Omental fat pad (tissue), 4 donors: ENCODE measurements at places on chromosomes 3 and 15.

- no peak for DNase-seq
Measured at GRCh38 chr3:12518261-12519028, 26.9 kb downstream of the MKRN2OS start.

GRCh38 chr3:132354916-132355702, 37.9 kb downstream of the ACP3 start:
- DNase-seq: no peak

DNA sequence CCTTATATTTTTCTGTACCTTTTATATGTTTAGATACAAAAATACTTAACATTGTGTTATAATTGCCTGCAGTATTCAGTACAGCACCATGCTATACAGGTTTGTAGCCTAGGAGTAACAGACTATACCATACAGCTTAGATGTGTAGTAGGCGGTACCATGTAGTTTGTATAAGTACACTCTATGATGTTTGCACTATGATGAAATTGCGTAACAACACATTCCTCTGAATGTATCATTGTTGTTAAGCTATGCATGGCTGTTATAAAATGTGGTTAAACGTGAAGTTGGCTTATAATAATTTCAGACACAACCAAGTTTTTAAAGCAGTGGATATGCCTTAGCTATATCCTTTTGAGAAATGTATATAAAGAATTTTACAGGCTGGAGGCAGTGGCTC, 328.3 kb downstream of the PLCL2 start:
- no peak for DNase-seq

DNA sequence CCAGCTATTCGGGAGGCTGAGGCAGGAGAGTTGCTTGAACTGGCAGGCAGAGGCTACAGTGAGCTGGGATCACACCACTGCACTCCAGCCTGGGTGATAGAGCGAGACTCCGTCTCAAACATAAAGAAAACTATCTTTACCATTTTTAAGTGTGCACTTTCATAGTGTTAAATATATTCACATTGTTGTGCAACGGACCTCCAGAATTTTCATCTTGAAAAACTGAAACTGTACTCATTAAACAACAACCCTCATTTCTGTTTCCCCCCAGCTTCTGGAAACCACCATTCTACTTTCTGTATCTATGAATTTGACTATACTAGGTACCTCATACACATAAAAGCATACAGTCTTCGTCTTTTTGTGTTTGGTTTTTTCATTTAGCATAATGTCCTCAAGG, 375.1 kb downstream of the SHQ1 start:
- no peak for DNase-seq

GRCh38 chr3:122886946-122887345, 92.1 kb downstream of the SLC49A4 start:
- DNase-seq: no peak

GRCh38 chr3:17882981-17883380, 140.6 kb upstream of the TBC1D5 start:
- DNase-seq: no peak

- no peak for DNase-seq
Measured at GRCh38 chr3:55687526-55687925, 200.4 kb upstream of the WNT5A start.

- no peak for DNase-seq
Measured at GRCh38 chr15:52653431-52653964, 25.7 kb downstream of the ATOSA start.

GRCh38 chr3:144127014-144127413, 155.4 kb downstream of the DIPK2A start:
- no peak for DNase-seq

DNA sequence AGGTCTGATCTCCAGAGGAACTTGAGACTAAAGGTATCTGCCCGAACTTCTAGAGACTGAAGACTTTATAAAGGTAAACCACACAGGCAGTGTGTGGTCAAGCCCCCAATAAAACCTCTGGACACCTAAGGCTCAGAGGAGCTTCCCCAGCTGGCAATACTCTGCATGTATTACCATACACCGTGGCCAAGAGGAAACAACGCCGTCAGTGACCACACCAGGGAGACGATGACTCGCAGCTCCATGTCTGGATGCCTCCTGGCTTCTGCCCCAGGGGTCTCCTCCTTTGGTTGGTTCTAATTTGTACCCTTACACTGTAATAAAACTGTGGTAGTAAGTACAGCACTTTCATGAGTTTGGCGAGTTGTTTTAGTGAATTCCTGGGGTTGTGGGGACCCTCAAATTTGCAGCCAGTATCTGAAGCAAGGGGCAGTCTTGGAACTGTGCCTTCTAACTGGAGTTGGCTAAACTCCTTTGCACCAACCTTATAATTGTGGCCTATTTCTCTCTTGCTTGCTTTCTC, 32.1 kb upstream of the BCL2L10 start:
- DNase-seq: no peak

DNA sequence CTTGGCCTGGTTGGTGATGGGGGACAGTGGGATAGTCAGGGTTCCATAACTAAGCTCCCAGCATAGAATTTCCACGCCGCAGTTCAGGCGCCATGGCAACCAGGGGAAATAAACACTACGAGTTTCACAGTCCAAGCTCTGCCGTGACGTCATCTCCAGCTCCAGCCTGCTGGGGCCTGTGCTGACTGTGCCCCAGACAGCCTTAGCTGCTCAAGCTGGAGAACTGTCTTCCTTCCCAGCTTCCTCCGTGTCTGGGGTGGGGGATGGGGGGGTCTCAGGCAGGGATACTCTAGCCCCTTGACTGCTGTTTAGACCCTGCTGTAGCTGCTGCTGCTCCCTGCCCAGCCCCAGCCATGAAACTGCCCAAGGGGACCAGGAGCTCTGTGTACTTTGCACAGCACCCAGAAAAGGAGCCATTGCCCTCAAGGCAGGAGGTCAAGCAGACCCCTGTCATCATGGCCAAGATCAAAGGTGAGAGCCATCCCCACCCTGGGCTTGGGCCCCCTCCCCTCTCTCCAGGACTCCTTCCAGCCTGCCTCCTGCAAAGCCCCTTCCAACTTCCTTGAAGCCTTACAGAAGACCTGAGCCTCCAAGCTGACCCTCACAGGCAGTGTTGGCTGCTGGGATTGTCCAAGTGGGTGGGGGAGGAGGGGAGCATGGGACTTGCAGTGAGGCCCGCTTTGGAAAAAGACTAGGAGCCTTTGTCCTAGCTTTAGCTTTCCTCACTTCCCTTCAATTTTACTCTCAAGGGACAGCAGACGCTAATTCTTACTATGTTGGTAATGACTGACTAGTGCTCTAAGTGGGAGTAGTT, 11.4 kb upstream of the CSPG4 start:
- peak; percentile 84 for DNase-seq

DNA sequence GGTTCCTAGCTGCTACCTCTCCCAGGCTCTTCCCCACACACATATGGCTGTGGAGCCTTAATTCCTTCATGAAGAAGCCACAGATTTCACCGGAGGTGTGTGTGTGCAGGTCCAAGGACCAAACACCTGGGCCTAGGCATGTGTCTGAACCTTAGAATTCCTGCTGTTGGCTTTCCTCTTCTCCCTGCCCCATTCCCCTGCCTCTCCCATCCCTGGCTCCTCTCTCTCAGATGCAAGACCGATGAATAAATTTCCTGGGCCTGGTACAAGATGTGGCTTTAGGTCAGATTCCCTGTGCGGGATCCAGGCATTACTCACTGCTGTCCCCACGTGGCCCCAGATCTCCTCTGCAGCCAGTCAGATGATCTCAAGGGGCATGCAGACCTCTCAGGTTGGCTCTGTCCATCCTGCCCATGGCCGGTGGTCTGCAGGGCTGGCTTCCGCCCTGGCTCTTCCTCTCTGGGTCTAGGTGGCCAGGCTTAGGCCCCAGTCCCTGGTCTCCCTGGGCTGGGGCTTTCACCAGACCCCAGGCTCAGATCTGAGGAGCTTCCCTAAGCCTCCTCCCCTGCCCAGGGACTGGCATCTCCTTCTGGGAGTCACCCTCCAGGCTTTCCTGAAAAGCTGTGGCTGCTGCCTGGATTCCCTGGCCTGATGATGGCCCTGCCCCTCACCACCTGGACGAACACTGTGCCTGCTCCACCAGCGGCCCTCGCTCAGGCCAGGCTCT, 20.5 kb downstream of the CCR9 start:
- DNase-seq: no peak

DNA sequence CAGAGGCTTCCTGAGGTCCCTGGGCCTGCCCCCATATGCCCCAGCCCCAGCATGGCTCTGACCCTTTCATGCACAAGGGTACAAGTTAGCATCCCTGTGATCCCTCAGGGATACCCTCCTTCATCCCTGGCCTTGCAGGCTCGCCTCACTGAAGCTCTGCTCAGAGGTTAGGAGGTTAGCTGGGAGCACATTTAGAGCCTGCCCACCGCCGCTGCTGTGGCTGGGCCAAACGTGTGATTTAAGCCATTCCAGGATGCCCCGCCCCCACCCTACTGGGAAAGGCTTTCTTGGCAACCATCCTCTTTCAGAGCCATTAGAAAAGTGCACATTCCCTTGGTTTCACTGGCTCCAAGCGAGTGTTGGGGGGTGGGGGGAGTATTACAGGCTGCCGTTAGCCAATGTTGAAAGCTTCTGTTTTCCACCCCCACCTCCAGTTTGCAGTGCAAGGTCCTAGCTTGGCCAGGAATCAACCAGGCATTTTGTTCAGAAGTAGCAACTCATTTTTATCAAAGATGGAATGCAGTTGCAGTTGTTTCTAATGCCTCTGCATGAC, 6.3 kb upstream of the HES1 start:
- DNase-seq: no peak

DNA sequence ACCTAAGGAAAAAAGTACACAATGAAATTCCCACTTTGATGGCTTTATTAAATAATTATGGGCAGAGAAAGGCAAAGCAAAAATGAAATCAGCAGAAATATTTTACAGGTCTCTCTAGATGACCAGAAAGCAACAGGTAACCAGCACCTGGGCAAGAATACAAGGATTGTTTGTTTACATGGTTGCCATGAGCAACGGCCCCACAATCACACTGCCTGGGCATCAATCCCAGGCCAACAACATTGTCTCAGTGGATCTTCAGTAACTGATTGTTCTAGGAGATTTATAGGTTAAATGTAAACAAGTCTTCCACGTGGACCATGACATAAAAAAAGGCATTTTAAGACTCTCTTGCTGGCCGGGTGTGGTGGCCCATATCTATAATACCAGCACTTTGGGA, 82.6 kb downstream of the PDZRN3 start:
- DNase-seq: no peak

GRCh38 chr3:178519701-178520100, 16.5 kb upstream of the KCNMB2 start:
- DNase-seq: no peak

DNA sequence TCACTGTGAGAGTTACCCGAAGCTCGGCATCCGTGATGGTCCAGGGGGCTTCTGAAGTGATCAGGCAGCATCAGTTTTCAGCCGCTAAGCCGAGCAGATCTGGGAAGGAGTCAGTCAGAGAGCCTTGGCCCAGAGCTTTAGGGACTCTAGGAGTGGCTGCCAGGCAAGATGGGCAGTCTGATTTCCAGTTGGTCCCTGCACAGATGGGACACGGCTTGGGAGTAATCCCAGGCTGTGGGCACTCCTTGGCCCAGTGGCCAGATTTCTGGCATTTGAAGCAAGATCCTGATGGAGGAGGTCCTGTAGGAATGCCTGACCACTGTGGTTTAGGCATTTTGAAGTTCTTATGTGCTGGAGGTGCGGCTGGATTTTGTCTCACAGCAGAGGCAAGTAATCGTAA, 10.5 kb upstream of the IP6K2 start:
- no peak for DNase-seq

- no peak for DNase-seq
Measured at GRCh38 chr3:184117636-184118035, 17.5 kb upstream of the EIF2B5 start.

- no peak for DNase-seq
Measured at GRCh38 chr3:134903837-134904236, 108.8 kb downstream of the EPHB1 start.

DNA sequence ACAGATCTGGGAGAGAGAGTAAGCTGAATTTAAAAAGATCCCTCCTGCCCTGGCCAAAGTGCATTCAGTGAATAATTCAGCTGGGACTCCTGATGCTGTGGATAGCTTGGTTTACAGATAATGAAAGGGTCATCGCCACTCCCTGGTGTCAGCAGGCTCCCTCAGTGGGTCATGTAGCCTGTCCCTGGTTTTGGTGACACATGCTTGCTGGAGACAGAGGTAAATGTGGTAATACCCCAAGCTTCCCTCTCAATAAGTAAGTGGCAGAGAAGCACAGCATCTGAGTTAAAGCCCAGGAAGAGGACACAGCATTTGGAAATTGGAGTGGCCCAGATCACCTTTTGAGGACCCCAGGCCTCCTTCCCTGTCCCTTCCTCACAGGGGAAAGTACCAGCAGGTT, 1.8 kb downstream of the TMEM115 start:
- DNase-seq: no peak

GRCh38 chr3:12235691-12236090, 53.2 kb upstream of the PPARG start:
- no peak for DNase-seq

DNA sequence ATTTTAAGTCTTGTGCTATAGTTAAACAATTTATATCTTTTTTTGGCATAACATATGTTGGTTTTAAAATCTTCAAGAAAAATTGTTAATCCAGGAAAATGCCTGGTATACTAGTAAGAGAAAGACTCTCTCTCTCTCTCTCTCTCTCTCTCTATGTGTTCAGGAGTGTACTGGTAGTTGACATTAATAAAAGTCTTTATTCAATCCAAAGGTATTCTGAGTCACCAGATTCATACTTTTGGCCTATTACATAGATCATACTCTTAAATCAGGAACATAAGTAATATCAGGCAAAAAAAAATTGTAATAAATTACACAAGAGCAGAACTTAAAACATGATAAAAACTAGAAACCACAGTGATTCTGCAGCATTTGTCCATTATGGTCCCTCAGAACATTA, 70.2 kb downstream of the TFG start:
- DNase-seq: no peak

- no peak for DNase-seq
Measured at GRCh38 chr15:60529332-60529731, 50.4 kb upstream of the ICE2 start.
